ENCODE measurements at places on chromosomes 1 and 21.

DNA sequence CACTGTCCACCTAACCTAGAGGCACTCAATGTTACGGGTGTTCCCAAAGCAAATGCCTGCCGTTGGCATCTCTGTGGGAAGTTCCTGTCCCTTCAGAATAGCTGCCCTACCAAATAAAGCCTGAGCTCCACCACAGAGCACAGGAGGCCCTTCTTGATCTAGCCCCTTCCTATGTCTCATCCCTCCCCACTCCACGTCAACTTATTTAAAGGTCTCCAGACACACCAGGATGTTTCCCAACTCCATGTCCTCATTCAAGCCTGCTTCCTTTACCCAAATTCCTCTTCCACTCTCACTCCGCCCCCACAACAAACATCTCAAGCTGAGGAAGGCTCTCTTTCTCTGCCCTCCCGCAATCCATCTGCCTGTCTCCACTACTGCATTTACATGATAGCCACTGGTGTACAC, 87.7 kb downstream of the TGFBR3 start:
- no peak for DNase-seq

DNA sequence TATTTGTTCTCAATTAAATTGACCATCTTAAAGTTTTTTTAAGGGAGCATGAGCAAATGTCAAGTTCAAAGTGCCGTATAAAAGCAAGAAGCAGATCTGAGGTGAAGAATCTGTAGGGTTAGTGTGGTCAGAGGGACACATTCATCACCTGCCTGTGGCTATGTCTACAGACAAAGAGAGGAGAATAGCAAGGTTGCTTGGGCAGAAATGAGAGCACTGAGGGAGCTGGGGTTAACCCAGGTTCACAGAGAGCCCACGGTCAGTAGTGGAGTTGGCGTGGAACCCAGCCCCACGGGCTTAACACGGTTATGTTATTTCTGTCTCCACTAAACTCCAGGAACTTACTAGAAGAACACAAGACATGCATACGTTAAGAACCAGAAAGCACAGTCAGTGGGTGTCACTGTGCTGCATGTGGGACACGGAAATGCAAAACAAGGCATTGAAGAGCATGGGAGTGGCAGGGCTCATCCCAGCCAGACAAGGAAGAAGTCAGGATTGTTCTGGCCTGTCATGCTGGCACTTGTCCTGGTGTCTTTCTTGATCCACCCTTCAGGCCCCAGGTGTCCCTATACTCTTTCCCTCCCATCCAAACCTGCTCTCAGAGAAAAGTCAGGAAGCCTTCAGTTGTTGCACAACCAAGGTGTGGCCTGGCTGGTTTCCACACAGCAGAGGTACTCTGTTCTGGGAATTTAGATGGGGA, 95.5 kb upstream of the IVNS1ABP start:
- DNase-seq: no peak

DNA sequence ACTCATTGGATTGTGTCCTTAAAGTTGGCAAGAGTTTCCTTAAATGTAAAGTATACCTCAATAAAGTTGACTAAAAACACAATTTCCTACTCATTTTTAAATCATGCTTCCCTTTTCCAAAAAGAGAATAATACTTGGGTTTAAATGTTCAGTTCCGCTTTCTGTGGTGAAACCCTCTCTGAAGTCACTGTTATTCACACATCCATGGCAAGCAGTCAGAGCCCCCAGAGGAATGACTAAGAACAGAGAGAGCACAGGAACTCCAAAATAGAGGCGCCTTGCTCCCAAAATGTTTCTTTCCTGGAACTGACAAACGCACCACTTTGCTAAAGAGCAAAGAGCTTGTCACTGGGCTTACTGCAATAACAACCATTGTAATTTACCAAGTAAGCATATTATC, 142.5 kb downstream of the TIAM1 start:
- no peak for DNase-seq

DNA sequence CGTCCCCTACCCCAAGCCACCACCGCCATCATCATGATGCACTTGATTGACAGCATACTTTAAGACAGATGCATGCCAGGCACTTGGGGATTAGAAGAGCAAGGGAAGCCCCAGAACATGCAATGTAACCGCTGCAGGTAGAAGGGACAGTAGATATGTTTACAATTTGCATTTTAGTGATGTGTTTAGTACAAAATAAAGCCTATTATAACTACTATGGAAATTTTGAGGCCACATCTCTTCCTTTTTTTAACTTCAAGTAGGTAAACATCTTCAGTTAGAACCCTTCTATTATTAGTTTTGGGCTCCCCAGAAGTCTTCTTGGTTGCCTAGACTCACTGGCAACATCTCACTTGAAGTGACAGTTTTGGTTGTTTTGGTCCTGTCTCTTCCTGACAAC, 25.3 kb downstream of the CR1L start:
- DNase-seq: no peak

DNA sequence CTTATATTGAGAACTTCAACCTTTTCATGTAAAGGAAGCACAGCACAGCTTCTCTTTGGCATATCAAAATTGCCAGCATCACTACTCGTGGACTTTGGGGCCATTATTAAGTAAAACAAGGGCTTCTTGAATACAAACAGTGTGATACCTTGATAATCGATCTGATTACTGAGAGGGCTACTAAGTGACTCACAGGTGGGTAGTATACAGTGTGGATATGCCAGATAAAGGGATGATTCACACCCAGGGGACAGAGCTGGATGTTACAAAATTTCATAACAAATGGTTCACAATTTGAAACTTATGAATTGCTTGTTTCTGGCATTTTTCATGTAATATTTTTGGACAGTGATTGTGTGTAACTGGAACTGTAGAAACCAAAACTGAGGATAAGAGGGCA, 15.4 kb downstream of the HDAC1 start:
- no peak for DNase-seq

- no peak for DNase-seq
Measured at GRCh38 chr1:101290119-101290921, 53.5 kb downstream of the S1PR1 start.

Data from NCI-H1694 (cell line).